Uterus (tissue), 4 donors: ENCODE measurements at places on chromosomes 2 and 18. TPM values are rescaled to one million over a fixed set of nuclear protein-coding genes. Genes with fewer than 3 reads are reported as not detected.

- no peak overlapping the region for H3K4me3 ChIP-seq
- no peaks in the 10 kb centered on the region for H3K27me3 ChIP-seq
- H3K36me3 ChIP-seq = no peaks in the 10 kb centered on the region
Measured at GRCh38 chr2:73701968-73702665, 35.0 kb downstream of the TPRKB start.

DNA sequence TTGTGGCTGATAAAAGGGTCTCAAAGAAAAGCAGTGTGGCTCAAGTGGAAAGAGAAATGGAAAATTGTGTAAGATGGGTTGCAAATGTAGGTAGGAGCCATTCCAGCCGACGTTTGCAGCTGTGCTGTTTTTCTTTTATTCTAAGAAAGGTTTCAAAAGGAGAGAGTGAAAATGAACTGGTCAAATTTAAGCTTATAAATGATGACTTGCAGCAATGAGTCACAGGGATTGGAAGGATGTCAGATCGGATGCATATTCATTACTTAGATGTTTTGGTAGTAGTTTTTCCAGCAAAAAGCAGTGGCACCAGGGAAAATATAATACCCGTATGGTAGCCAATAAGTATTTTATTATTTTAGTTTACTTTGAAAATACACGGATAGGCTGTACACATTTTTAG, 79.1 kb downstream of the LRRTM4 start:
- H3K27me3 ChIP-seq = no peaks in the 10 kb centered on the region
- DNase-seq = no peak
- H3K4me3 ChIP-seq = no peak overlapping the region
- H3K4me1 ChIP-seq = no peaks in the 10 kb centered on the region
- H3K36me3 ChIP-seq = no peaks in the 10 kb centered on the region

DNA sequence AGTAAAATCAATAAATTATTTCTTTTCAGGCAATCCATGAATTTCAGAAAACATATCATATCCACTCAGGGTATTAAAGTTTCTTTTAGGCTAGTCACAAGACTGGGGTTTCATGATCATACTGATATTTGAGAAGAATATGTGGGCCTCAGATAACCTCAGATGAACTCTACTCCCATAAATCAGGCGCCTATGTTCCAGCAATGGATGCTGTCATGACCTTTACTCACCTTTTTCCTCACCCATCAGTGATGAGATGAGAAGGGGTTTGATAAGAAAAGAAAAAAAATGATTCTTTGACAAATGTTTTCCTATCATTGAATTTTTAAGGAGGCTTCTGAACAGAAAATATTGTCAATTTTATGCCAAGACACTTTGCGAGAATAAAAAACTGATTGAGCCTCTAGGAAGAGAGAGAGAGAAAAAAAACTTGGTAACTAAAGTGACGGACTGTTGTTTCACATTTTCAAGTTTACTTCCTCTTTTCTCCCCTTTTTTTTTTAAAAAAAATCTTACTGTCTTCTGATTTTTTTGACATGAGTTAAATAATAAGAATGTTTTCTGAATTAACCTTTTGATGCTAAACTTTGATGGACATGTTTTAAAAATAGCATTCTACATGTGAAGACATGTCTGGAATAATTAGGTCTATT, 309.1 kb upstream of the MAP2 start:
- H3K4me1 ChIP-seq = no peaks in the 10 kb centered on the region
- H3K27ac ChIP-seq = no peak overlapping the region
- H3K36me3 ChIP-seq = no peaks in the 10 kb centered on the region
- H3K4me3 ChIP-seq = no peak overlapping the region

CDH19 gene
- 1.5 TPM for total RNA-seq

SERPINB10 gene
- total RNA-seq = not detected

GRCh38 chr2:226310146-226310545, 489.5 kb downstream of the IRS1 start:
- no peaks in the 10 kb centered on the region for H3K27me3 ChIP-seq
- H3K4me3 ChIP-seq = no peak overlapping the region
- no peaks in the 10 kb centered on the region for H3K4me1 ChIP-seq
- no peak overlapping the region for H3K27ac ChIP-seq
- no peak for DNase-seq

DNA sequence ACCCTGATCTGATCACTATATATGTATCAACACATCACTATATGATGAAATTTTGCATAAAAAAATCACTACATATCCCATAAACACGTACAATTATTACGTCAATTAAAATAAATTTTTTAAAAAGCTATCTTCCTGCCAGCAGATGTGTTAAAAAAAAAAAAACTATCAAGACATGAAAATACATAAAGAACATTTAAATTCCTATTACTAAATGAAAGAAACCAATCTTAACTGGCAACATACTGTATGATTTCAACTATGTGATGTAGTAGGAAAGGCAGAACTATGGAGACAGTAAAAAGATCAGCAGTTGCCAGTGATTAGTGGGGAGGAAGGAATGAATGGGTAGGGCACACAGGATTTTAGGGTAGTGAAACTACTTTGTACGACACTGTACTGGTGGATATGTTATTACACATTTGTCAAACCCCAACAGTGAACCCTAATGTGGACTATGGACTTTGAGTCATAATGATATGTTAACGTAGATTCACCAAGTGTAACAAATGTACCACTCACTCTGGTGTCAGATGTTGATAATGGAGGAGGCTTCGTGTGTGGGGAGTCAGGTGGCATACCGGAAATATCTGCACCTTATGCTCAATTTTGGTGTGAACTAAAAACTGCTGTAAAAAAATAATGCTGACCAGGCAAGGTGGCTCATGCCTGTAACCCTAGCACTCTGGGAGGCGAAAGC, 27.4 kb downstream of the USP34 start:
- H3K27ac ChIP-seq = no peak overlapping the region
- DNase-seq = no peak
- no peaks in the 10 kb centered on the region for H3K4me1 ChIP-seq
- H3K4me3 ChIP-seq = no peak overlapping the region

DNA sequence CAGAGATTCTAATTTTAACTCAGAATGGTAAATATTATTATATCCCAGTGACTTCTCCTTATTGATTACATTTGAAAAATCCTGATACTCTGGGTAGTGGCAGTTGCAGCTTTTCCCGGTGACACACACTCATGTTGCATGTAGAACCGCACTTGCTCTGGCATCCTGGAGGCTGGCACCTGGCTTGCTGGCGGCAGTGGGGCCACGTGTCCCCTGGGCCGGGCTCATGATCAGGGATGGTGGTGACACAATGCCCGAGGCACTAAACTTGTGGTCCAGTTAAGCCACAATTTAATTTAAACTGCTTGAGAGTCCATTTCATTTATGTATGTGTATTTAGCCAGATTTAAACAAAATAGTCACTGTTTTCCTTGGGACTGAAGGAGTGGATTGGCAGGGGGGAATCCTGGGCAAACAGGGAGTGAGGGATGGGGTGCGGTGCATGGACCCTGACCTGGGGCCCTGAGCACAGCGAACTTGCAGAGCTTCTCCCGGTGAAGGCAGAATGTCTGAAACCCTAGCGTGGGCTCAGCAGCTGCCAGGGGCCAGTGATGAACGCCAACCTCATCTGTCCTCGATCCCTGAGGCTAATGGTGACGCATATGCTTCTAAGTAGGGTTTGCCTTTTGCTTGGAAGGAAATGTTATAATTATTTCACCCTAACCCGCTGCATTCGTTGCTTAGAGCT, 50.0 kb downstream of the KCNG2 start:
- no peak for DNase-seq
- H3K27me3 ChIP-seq = no peaks in the 10 kb centered on the region
- no peak overlapping the region for H3K27ac ChIP-seq

DNA sequence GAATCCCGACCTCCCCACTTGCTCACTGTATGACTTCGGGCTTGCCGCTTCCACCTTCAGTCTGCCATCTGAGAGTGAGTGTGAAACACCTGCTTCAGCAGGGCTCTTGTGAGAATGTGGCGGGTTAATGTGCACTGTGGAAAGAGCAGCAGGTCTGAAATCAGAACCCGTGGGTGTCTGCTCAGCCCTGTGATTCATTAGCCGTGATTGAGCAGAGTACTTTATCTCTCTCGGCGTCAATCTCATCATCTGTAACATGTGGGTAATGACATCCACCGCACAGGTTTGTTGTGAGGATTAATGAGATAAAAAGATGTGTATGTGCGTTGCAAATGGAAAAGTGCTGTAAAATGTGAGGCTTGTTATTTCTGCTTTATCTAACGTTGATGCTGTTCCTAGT, 128.6 kb downstream of the LRATD1 start:
- H3K4me1 ChIP-seq = no peaks in the 10 kb centered on the region
- no peak overlapping the region for H3K4me3 ChIP-seq
- H3K27ac ChIP-seq = no peak overlapping the region
- no peaks in the 10 kb centered on the region for H3K36me3 ChIP-seq
- H3K27me3 ChIP-seq = no peaks in the 10 kb centered on the region

PARD3B gene
- total RNA-seq = 85.6 TPM

DNA sequence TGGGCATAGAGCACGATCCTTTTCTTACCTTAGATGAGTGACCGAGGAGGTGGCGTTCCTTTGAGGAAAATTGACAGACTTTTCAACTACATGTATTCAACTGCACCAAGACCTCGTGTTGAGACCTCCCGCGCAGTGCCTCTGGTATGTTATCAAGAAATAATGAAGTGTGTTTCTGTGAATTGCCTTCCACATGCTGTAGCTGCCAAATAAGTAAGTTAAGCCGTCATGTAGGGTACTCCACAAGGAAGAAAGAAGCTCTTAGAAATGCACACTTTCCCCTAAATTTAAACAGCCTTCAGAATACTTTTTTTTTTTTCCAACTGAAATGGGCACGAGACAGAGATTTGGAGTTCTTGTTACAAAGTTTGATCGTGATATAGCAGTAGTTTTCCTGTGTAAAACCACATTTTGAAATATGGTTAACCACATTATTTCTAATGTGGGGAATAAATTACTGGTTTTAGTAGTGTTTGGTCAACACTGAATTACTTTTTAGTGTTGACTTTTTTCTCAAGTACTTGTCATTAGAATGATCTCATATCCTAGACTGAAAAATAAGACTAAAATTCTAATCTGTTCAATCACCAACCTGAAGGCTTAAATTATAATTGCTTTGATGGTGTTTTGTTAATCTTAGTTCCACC, 30.5 kb downstream of the PDK1 start:
- no peak overlapping the region for H3K4me3 ChIP-seq
- no peak for DNase-seq
- no peaks in the 10 kb centered on the region for H3K36me3 ChIP-seq
- H3K4me1 ChIP-seq = no peaks in the 10 kb centered on the region

UGT1A1 gene
- total RNA-seq = not detected

AQP12A gene
- not detected for total RNA-seq

DNA sequence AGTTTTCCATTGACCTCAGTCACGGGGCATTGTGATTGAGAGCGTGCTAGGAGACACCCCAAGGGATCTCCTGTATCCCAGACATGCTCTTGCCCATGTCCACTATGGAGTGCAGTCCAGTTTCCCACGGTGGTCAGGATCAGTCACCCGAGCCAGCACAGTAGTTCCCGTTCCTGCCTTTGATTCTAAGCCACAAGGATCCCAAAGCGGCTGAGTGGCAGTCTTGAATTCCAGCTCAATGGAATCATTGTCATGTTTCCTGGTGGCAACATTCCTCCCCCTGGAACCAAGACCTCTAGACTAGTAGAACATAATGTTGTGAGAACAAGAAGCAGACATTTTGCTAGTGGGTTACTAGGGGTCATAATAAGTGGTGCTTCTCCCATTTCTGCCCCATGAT, 154.3 kb downstream of the SEPTIN10 start:
- no peak overlapping the region for H3K27ac ChIP-seq
- H3K27me3 ChIP-seq = no peaks in the 10 kb centered on the region
- no peaks in the 10 kb centered on the region for H3K36me3 ChIP-seq
- H3K4me1 ChIP-seq = no peaks in the 10 kb centered on the region
- no peak overlapping the region for H3K4me3 ChIP-seq

DNA sequence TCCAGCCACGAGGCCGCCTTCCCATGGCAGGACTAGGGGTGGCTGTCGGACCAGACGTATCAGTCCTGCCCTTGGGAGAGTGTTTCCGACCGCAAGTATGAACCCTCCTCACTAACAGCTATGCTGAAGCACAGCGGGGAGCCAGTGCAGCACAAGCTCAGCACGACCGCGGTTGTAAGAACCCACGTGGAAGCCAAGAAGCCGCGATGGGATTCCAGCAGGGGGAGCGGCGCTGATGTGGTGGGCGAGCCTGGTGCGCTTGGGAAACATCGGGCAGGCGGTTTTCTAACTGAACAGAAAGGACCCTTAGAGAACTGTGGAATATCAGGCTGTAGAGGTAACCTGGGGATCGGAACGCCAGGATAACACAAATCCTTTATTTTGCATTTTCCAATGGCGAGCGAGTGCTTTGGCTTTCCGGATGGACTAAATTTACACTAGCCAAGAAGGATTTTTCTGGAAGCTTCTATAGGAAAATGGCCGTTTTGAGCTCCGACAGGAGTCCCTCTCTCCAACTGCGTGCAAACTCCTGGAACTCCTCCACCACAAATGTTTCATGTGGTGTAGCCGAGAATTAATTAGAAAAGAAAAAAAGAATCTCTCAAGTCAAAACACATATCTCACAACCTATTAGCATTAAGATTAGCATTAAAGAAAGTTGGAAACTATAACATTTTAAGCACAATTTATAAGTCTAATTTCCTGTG, 132.0 kb upstream of the MYCN start:
- no peaks in the 10 kb centered on the region for H3K4me1 ChIP-seq
- H3K36me3 ChIP-seq = no peaks in the 10 kb centered on the region
- no peaks in the 10 kb centered on the region for H3K27me3 ChIP-seq
- H3K27ac ChIP-seq = no peak overlapping the region
- DNase-seq = no peak
- no peak overlapping the region for H3K4me3 ChIP-seq

GKN1 gene
- total RNA-seq = not detected

CFAP53 gene
- total RNA-seq = 0.95 TPM
